ENCODE measurements at places on chromosomes 11 and 22. TPM values are rescaled to one million over a fixed set of nuclear protein-coding genes. Genes with fewer than 3 reads are reported as not detected.

Gene OR5A1
- not detected for total RNA-seq

GRCh38 chr11:102994105-102994504, 38.6 kb upstream of the MMP13 start:
- no peak for DNase-seq

Gene MS4A4A
- 11.6 TPM for total RNA-seq

Gene ASPHD2
- 0.11 TPM for total RNA-seq

- no peak for DNase-seq
Observed at GRCh38 chr11:33256813-33257159, 395 bp upstream of the HIPK3 start.

DNA sequence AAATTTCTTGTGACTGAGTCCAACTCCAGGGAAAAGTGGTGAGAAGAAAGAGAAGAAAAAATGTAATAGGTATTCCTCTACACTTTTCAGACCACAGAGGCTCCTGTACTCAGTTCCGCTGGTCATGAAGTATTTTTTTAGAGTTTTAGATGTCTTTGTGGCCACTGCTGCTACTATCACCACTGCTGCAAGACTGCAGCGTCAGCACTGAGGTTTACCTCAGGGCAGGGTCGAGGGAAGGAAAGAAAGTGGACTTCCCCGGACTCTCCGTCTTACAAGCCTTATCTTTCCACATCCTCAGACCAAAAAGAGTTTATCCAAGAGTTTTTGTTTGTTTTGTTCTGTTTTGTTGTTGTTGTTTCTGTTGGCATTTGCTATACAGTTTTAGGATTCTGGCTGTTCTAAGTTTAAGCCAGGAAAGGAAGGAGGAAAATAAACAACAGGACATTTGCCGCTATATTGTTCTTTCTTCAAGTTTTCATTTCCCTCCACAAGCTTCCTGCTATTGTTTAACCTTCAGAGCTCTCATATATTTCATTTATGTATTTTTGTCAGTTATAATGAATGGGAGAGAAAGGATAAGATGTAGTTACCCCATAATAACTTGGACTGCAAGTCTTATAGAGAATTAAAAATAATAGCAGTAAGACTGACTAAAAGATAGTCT, 919.3 kb downstream of the NTM start:
- no peak for DNase-seq

Gene CRY2
- total RNA-seq, result 62.9 TPM

GRCh38 chr22:37213941-37214730, 1.9 kb upstream of the SSTR3 start:
- no peak for DNase-seq

Gene C11orf86
- not detected for total RNA-seq

Gene TRIM6
- 1.3 TPM for total RNA-seq

Gene GAS2
- 6.5 TPM for total RNA-seq

- DNase-seq, result peak; percentile 77
Observed at GRCh38 chr11:57792060-57792541, 30.5 kb downstream of the CTNND1 start.

DNA sequence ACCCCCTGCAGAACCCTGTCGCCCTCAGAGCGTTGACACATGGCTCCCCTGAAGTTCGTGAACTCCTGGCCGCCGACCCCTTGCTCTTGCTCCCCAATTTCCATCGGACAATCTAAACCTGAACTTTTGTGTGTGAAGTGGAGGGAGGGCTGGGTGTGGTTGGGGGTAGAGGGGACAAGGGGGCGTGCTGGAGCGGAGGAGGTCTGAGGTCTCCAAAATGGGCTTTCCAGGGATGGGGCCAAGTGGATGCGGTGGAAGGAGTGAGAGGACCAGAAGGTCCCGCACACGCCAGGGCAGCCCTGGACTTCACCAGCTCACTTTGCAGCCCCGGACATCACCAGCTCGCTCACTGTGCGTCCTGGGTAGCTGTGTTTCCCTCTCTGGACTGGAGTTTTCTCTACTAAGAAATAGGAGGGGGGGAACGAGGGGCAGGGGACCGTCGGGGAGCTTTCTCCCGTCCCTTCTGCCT, 18.6 kb downstream of the CREB3L1 start:
- DNase-seq, result no peak

Gene ATF4
- 256 TPM for total RNA-seq

DNA sequence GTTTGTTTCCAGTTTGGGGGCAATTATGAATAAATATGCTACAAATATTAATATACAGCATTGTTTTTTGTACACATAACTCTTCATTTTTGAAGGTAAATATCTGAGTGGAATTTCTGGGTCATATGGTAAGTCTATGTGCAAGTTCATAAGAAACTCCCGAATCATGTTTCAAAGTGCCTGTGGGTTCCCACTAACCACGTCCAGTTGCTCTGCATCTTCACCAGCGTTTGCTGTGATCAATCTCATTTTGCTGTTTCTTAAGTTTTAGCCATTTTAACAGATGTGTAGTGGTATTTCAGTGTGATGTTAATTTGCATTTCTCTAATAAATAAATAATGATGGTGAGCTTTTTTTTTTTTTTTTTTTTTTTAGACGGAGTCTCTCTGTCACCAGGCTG, 14.2 kb upstream of the CSRP3 start:
- DNase-seq, result no peak

Gene POLR3H
- total RNA-seq, result 11.4 TPM

DNA sequence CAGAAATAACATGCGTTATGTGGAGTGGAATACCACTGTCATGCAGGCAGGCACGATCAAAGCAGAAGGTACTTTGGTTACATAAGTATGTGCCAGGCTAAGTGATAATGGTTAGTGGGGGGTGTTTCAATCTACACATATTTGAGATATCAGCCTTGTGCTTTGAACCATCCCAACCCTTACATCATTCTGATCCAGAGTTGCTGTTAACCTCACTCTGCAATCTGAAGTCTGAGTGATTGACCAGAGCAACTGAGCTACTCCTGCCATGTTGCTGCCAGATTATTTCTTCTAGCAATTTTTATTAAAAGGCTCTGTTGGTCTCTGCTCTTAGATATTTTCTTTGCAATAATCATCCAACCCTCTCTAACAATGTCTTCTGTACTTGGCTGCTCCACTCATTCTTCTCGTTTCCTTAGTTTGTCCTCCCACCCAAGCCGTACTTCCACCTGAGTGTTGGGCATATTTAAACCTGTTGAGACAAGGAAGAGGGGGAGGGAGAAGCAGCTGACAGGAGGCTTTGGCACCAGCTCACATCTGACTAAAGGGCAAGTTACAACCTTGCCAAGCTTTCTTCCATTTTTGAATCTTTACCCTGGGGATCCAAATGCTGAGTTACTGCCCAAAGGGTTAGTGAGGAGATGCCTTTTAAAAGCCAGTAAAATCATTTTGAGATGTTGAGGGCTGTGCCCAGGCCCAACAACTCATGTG, 114.1 kb upstream of the SESN3 start:
- DNase-seq, result no peak

GRCh38 chr22:35445933-35446332, 46.0 kb downstream of the MCM5 start:
- DNase-seq, result no peak

DNA sequence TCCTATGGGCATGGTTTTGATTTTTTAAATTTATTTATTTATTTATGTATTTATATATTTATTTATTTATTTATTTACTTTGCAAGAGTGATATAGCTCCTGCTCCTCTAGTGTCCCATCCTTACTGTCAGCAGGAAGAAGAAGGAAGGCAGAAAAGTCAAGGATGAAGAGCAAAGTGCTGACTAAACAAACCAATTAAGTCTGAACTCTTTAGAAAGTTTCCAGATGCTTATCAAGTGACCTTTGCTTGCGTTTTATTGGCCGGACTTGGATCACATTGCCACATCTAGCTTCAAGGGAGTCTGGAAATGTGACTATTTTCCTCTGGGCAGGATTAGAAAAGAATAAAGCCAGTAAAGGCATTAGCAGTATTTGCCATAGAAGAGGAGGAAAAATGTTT, 8.7 kb upstream of the OR4B1 start:
- no peak for DNase-seq

GRCh38 chr22:37016134-37016910, 2.9 kb downstream of the TST start:
- no peak for DNase-seq

GRCh38 chr11:128316541-128317227, 270.7 kb downstream of the ETS1 start:
- no peak for DNase-seq

DNA sequence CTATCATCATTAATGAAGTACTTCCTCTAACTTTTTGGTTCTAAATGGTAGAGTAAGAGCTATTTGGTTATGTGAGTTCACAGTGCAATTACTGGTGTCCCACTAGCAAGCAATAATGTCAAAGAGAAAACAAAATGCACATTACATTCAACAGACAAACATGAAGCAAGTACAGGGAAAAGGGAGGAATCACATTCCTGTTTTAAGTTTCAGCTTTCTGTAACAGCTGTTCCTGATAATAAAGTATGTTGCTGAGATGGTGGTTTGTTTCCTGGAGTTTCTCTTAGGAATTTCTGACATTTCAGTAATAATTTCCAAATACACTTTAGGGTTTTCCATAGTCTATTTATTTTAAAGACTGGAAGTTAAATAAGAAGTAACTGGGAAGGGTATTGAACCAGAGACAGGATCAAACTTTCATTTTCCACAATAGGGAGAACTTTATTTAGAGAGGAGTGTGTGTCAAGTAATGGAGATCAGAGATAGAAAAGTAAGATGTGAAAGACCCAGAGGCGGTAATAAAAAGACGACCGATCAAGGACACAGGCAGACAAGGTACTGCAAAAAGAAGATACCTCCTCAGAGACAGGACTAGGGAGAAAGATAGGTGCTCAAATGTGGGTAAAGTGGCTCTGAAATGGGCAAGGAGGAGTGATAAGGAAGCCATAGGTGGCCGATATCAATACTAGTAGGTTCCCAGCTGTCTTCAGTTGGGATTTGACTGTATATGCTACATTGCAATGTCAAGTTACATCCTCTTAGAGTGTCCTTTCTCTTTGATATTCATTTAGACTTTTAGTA, 20.8 kb upstream of the CLNS1A start:
- no peak for DNase-seq

Gene KCNK4
- total RNA-seq, result not detected

Gene JAML
- total RNA-seq, result 0.48 TPM

Gene IL10RA
- total RNA-seq, result 11.4 TPM

DNA sequence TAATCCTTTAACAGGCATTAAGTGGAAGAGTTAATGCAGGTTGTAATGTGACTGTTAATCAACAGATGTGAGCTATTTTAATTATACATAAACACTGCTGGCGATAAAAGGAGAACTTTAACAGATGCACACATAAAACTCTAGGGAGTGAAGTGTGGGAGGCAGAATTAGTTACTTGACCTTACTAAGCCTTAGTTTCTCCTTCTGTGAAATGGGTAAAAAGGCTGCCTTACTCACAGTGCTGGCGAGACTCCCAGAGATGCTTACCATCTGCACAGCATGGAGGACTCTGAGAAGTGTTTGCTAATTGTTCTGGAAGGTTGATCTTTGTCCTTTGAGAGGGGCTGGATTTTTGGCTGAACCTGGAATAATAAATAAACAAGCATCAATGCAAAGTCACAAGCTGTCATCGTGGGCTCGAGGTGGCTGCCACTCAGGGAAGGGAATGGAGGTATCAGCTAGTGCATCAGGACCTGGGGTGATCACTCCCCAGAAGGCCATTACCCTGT, 58.6 kb upstream of the MPEG1 start:
- no peak for DNase-seq

- DNase-seq, result no peak
Observed at GRCh38 chr22:46114518-46115387, 35.6 kb upstream of the PPARA start.

Data from right atrium auricular region (tissue), 2 donors.